Lower lobe of right lung (tissue), 2 donors: ENCODE measurements at places on chromosomes 6 and 20.

GRCh38 chr20:44990425-44990824, 24.1 kb downstream of the STK4 start:
- DNase-seq = no peak

DNA sequence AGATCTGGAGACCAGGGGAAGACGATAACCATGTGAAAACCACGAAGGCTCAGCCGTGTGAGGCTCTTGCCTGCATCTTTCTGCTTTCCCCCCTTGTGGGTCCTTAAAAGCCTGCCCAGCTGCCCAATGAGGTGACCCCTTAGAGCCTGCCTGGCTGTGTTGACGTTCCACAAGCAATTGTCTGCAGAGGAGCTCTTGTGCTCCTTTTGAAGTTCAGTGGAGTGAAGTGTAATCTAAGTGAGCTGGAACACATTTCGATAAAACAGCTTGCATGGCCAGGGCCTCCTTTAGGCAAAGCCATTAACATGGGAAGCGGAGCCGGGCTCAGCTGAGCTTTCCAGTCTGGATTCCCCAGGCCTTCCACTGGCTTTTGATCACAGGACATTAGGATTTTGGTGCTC, 27.3 kb upstream of the TCP11 start:
- no peak for DNase-seq

GRCh38 chr6:89254569-89254968, 37.4 kb upstream of the GABRR1 start:
- DNase-seq = no peak

- DNase-seq = no peak
These were observed 105.7 kb upstream of the FRMD1 start for GRCh38 chr6:168184701-168185100.

DNA sequence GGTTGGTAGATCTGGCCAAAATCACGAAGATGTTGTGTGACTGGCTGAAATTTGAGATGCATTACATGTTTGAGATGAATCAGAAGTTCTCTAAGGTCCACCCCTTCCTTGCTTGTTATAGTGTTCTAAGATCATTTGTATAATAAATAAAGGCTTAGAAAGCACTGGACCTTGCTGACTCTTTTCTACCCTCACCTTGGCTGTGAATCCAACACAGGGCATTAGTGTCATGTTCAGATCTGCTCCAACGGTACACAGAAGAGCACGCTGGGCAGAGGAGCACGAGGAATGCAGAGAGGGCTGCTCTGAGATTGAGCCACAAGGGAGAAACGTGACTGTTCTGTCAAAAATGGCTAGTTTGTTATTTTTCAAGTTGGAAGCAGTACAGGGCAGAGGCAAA, 169.5 kb upstream of the HDAC2 start:
- DNase-seq = no peak

GRCh38 chr6:22954749-22955385, 385.5 kb downstream of the HDGFL1 start:
- DNase-seq = no peak

- DNase-seq = no peak
These were observed 36.2 kb downstream of the ARHGAP18 start for GRCh38 chr6:129673748-129674147.

DNA sequence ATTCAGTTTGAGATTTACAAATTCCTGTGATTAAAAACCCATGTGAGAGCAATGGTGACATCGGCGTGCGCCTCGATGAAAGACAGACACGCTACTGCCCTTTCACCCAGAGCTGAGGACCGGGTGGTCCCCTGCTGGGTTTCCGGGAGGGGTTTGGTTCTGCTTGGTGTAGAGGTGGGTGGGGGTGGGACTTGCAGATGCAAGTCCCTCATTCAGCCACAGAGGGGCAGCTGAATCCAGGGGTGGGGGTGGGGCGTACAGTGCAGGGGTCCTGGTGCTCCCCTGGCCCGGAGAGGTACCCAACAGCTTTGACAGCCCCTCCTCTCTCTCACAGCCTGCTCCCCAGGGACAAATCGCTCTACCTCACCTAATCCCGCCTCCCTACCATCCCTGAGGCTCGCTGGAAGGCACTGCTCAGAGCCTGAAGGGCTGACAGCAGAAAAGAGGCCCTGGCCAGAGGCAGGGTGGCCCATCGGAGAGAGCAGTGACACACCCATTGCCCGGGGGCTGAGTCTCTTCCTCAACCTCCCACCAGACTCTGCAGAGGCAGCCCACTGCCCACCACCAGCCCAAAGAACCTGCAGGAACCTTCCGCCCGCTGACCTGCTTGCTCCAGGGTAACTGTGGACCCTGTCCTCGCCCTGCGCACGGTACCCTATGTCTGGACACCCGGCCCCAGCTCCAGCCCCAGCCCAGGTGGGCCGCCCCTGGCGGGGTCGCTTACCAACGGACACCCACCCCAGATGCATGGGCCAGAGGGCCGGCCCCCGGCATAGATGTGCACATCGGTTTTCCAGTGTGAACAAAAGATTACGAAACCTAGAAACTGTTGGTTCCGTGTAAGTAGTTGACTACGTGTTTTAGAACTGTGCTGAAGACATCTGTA, 118.4 kb downstream of the JPH2 start:
- no peak for DNase-seq

GRCh38 chr6:35492974-35493284, 4.0 kb downstream of the TEAD3 start:
- DNase-seq = no peak

- peak; percentile 47 for DNase-seq
These were observed 703 bp downstream of the EPHA7 start for GRCh38 chr6:93418408-93419303.

GRCh38 chr20:49854190-49854875, 41.7 kb downstream of the SLC9A8 start:
- DNase-seq = no peak

DNA sequence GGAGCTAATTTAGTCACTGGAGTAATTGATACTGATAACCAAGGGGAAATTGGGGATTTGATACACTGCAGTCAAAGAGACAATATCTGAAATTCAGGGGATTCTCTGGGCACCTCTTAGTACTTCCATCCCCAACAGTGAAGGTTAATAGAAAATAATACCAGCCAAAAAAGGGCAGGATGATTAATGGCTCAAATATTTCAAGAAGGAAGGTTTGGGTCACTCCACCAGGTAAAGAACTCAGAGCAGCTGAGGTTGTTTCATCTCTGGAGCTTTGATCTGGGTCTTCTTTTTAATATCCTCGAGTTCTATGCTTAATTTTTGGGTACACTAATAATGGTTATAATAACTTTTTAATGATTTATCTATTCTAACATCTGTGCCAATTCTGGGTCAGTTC, 70.8 kb downstream of the CDKAL1 start:
- DNase-seq = no peak

GRCh38 chr20:47665221-47665991, 119.9 kb downstream of the SULF2 start:
- no peak for DNase-seq

DNA sequence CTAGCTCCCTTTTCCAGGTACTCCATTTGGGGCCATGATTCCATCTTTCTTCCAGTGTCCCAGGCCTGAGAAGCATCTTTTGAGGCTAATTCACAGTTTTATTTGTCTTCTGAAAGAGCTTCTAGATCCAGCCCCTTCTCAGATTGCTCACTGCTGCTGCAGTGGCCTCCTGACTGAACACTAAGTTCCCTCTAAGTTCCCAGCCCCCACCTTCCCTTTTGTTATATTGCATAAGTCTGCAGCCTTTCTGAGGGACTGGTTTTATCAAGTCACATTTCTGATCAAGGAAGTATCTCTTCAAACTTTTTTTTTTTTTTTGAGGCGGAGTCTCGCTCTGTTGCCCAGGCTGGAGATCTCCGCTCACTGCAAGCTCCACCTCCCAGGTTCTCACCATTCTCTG, 10.7 kb downstream of the MAPRE1 start:
- DNase-seq = no peak

DNA sequence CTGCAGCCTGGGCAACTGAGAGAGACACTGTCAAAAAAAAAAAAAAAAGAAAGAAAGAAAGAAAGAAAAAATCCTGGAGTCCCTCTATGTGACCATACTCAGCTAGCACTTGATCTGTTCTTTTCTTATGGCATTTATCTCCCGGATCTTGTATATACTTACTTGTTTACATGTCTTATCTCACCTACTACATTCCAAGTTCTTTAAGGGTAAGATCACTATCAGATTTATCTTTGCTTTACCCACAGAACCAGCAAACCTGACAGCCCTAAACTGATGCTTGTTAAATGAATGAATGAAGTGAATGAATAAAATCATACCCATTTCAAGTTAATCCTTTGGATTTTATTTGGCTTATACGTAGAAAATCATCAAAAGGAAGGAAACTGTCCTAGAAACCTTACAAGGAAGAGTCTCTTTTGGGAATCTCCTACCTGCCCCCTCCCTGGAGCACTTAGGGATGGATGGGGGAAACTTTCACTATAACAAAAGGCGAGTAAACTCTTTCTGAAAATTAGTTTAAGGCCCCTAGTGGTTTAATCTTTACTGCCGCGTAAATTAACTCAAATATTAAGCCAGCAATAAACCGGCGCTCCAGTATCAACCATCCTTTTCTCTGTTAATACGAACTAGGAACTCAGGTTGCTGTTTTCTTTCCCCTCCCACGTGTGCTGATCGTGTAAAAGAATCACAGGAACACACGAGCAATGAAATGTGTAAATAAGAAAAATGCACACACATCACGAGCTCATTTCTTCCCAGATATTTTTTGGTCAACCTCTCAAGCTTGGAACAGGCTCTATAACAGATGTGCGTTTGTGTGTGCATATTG, 1.3 kb upstream of the UTRN start:
- no peak for DNase-seq

GRCh38 chr6:69601132-69601531, 195.7 kb downstream of the LMBRD1 start:
- no peak for DNase-seq

DNA sequence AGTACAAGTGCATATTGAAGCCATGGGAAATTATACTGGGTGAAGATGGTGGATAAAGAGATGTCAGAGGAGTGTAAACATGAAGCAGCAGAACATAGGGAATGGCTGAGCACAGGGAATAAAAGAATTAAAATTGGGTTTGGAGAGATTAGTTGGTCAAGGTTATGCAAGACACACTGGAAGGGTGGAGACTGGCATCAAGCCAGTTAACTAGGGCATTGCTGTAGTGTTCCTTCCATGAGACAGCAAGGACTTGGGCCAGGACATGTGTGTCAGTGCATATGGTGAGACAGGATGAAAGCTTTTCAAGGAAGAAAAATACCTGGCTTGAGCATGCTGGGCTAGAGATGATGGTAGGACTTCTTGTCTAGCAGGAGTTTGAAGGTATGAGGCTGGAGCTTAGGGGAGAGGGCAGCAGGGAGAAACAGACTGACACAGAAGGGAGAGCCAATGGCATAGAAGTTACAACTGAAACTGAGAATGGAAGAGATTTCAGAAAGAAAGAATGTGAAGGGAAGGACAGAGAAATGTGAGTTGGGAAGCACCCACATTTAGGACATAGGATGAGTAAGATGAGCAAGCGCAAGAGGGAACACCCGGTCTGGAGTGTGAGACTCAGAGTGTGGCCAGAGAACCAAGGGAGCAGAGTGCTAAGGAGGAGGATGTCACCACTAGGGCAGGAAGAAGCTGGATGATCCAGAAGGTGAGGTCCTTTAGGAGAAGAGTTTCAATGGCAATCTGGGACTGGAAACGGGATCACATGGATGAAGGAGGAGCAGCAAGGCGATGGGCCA, 14.5 kb upstream of the TMEM170B start:
- DNase-seq = no peak

- no peak for DNase-seq
These were observed 31.6 kb upstream of the CSNK2A1 start for GRCh38 chr20:575230-575629.

DNA sequence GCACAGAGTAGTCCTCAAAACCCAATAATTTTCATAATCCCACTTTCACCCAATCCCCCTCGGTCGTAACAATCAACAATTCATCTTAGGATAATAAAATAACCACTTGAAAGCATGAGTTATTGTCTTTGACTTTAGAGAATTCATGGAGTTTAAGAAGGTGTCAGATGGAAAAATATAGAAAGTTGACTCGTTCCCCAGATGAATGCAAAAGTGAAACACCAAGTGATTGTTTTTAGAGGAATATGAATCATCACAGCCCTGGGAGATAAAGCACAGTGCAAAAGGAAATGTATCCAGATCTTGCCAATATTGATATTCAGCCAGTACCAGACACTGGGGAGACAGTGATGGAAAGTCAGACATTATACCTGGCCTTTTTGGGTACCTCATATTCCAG, 860.5 kb downstream of the DHX35 start:
- DNase-seq = no peak

DNA sequence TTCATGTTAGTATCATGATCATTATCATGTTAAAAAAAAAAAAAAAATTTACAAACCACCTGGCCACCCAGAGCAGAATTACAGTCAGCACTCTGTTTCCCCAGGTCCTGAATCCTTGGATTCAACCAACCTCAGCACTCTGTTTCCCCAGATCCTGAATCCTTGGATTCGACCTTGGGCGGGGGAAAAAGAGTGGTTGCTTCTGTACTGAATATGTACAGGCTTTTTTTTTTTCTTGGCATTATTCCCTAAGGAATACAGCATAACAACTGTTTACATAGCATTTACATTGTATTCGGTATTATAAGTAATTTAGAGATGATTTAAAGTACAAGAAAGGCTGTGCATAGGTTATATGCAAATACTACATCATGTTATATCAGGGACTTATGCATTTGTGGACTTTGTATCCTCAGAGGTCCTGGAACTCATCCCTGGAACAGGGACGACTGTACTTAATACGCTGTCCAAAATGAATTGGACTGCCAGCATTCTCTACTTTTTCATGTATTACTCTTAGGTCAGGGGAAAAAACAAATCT, 31.2 kb downstream of the GCNT2 start:
- DNase-seq = no peak

GRCh38 chr6:46190889-46191288, 20.1 kb upstream of the ENPP5 start:
- no peak for DNase-seq

DNA sequence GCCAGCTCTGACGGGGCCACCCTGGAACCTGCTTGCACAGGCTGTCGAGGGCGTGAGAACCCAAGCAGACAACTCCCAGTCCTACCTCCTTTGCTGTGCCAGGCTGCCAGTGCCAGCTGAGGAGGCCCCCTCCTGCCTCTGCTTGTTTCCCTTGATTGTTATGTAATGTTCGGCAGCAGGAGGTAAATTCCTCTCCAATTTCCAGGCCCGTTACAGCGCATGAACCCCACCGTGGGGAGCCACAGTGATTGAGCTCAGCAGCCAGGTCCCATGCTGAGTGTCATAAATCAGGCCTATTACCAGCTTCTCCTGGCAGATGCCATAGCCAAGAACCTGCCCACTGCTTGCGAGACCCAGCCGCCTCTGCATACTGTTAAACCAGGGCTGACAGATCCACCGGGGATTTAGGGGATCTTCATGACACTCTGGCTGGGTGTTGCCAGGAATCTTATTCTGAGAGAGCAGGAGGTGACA, 320.5 kb downstream of the DHX35 start:
- DNase-seq = no peak

- DNase-seq = no peak
These were observed 108.1 kb downstream of the TMEM200A start for GRCh38 chr6:130473886-130474285.

- DNase-seq = no peak
These were observed 212.9 kb downstream of the QKI start for GRCh38 chr6:163627274-163628062.

GRCh38 chr20:23995905-23996666, 7.5 kb upstream of the GGTLC1 start:
- peak; percentile 70 for DNase-seq
